ENCODE measurements at places on chromosomes 7 and 10. TPM values are rescaled to one million over a fixed set of nuclear protein-coding genes. Genes with fewer than 3 reads are reported as not detected.

Gene CLEC2L
- not detected for total RNA-seq

- no peak for DNase-seq
Observed at GRCh38 chr10:59682986-59683937, 26.4 kb downstream of the SLC16A9 start.

Gene GCK
- not detected for total RNA-seq

DNA sequence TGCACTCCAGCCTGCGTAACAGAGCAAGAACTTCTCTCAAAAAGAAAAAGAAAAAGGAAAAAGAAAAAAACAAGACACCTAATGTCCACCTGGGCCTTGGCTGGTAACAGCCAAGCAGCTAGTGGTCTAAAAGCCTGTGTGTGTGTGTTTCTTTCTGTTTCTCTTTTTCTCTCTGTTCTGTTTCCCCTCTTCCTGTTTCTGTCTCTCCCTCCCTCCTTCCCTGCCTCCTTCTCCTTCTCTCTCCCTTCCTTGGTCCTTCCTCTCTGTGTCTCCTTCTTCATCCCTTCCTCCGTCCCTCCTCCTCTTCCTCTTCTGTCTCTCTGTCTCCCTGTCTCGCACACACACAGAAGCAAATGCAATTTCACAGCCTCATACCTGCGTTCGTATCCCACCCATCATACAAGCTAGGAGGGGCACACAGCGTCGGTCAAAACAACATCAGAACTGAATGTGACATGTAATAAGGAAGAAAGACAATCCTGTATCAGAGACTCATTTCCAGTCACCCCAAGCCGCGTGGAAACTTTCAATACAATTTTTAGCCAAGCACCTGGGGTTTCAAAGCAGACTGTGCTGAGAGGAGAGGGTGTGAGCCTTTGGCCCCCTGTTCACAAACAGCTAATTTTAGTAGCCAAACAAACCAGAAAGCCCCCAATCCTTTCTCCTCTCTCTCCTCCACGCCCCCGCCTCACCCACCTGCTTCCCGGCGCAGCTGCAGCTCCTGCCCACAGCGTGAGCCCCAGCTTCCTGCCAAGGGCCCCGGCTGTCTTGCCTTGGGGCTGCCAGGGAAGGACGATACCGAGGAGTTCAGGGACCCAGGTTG lies 50.2 kb upstream of the GNA12 start:
- DNase-seq = peak; percentile 73

Gene SPDYE1
- total RNA-seq = not detected

DNA sequence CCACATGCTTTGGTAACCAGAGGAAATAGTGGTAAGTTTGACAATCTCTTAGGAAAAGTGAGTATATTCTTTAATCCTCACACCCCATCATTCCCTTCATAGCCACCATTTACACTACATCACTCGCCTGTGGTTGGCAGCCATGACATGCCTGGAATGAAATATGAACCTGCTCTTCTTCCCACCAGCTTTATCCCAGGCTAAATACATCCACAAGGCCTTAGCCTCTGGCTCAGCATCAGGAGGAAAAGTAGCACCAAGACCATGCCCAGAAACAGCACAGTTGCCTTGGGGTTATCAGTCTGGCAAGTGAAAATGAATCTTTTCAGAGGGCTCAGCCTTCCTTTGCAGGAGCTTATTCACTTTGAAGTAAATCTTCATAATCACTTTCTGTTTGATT lies 40.3 kb downstream of the SGCE start:
- no peak for DNase-seq

DNA sequence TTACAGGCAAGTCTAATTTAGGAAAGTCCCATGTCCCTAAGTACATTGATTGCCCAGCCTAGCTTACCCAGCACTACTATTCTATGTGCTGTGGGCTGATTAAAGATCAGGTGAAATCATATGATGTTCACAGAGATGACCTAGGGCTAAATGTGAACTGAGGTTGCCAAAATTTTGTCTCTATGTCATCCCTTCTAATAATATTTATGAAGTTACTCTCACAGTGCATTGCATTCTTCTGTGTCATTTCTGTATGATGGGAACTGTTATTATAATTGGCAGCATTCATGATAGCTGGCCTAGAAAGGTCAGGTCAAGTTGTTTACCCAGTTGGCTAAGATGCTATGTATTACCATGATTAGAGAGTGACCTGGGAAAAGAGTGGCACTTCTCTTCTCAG lies 2.8 kb upstream of the PDK4 start:
- DNase-seq = no peak

Gene OR9A2
- total RNA-seq = not detected

Gene OPN1SW
- not detected for total RNA-seq

DNA sequence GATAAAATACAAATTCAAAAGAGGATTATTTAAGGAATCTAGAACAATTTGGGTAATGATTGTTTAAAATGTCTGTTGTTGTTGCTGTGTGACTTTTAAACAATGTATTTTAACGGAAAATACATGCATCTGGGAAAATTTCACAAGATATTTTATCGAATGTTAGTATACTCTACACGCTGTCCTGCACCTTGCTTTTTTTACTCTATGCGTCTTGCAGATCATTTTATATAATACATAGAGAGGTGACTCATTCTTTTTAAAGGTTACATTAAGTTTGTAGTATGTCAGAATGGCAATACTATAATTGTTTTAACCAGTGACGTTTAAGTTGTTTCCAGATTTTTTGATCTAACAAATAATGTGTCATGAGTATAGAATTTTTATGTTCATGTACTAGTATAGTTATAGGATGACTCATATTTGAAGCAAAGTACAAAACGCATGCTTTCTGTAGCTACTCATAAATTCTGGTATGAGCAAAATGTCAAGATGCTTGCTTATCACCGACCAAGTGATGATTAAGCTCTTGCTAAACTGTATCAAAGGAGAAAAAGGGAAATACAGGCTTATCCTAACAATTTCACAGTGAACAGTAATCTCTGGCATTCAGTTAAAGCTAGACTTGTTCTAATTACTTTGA lies 4.9 kb downstream of the DKK1 start:
- no peak for DNase-seq

GRCh38 chr7:75689246-75690099 lies 49.3 kb downstream of the HIP1 start:
- no peak for DNase-seq

DNA sequence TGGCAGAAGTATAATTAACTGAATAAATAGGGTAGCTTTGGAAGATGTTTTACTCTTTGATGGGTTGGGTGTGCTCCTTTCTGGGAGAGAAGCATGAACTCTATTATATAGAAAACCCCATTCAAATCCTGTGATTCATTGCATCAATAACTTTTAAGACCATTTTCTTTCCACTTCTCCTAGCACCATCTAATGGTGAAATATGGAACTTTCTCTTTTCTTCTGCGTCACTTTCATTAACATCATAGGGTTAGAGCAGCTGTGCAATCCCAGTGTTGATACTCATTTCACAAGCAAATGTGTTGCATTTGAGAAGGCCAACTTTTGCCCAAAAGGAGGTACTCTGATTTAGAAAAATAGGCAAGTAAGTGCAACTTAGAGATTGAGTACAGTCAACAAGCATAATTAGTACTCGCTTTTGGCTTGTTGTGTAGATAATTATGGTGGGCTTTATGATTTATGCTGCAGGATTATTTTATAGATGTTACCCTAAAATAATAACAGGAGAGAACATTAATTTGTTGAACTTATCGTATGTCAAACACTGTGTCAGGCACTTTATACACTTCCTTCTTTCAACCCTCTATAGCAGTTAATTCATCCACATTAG lies 92.9 kb downstream of the CPED1 start:
- no peak for DNase-seq

DNA sequence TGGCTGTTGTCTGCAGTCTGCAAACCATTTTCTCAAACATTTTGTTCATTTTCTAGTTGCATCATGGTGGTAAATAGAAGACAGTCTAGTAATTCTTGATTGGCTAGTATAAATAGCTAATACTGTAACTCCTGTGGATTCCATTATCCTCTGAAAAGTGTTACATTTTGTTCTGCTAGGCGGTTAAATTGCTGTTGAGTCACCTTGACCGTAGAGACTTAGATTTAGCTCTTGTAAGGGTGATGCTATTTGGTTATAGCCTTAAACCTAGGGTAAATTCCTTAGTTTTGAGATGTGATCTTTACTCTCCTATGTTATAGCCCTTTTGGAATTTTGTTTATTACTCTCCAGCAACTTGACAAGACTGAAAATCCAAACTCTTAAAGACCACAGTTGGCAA lies 58.8 kb downstream of the SHOC2 start:
- no peak for DNase-seq
